ENCODE measurements at places on chromosomes 1 and 21.

DNA sequence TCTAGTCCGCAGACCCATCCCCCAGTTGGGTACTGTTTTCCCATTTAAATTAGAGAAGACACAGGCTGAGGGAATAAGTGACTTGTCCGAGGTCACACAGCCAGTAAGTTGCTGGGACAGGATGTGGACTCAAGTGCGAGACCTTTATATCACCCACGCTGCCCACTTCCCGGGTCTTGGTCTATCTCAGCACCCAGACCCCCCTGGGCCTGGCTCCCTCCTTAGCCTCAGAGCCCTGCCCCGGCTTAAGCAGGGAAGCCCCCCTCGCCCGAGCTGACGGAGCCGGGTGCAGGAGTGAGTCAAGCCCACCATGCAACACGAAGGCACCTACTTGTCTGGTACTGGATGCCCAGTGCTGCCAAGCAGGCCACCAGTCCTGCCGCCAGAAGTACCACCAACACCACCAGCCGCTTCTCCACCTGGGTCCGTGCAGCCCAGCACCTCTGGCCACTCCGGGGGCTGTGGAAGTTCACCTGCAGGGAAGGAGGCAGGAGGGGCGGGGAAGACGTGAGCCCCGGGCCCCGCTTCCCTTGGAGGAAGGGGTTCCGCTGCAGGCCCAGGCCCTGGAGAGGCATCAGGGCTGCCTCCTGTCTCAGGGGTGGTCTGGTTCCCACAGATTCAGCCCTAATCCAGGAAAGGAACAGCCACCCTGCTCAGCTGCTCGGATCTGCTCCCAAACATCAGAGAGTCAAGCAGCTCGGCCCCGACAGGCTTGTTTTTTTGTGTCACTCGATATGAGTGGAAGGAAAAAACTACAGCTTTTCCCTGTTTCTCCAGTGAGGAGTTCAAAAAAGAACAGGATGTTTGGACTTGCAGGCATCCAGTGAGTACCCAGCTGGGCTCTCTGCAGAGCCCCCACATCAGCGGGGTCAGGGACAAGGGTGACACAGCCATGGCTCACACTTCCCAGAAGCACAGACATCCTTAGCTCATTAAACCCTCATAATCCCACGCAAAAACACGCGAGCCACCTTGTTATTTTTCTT lies 11.1 kb downstream of the ECE1 start:
- DNase-seq: no peak

DNA sequence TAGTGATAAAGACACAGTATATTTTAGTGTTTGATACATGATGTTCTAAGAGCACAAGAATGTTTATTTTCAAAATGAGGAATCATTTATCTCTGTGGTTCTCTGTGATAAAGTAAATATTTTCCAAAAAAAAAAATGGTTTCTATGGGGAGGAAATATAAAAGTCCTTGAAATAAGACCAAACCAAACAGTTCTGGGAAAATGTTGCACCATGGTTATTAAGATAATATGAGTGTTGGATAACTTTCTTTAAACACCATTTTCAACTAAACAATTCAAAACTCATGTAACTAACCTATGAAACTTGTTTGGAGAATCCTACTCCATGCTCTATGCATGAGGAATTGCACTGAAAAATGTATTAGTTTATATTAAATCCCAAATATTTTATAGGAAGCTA lies 184.6 kb downstream of the KCNT2 start:
- DNase-seq: no peak

GRCh38 chr1:179177182-179177581 lies 52.3 kb downstream of the ABL2 start:
- no peak for DNase-seq

GRCh38 chr1:168673974-168674683 lies 54.9 kb downstream of the DPT start:
- no peak for DNase-seq

GRCh38 chr21:37341254-37341960 lies 25.2 kb upstream of the DYRK1A start:
- no peak for DNase-seq

DNA sequence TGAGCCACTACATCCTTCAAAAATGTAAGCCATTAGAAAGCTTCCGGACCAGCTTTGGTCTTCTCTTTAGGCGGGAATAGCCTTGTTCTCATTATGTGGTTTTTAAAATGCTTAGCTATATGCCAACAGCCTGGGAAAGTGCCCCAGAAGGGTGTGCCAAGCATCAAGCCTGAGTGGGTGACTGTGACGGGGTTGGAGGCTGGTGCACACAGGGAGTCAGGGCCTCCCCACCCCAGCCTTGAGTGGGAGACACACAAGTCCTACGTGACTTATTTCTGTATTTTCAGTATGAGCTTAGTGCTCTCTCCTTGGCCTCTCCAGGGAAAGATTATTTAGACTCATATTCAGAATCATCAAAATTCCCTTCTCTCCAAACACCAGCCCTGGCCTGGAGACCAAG lies 9.8 kb downstream of the UBASH3A start:
- peak; percentile 74 for DNase-seq

GRCh38 chr1:109208836-109209463 lies 4.8 kb upstream of the SARS1 start:
- DNase-seq: no peak

DNA sequence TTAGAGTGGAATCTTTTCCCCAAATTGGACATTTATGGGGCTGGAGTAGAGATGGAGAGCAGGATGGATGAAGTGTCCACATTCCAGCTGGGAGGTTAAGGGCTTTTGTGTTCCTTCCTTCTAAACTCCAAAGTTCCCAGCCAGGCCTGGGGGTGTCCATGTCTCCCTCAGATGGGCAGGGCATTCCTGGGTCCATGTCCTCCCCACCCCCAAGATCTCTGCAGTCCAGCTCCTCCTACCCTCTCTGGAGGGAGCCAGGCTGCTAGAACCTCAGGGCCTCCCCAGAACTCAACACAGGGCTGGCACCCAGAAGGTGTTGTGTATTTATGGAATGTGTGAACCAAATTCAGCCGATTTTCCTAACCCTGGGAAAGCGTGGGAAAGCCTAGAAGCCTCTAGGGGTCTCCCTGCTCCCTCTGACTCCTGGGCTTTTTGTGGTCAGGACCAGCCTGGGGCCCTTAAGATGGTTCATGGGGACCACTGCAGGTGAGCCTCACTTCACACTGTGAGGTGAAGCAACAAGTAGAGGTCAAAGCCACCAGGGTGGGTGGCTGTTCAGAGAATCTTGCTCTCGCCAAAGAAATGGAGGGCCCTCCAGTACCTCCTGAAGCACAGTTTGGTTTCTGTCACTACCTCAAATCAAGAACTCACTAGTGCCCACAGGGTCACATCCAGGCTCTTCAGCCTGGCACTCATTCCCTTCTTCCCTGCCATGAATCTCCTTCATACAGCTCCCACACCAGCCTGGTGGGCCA lies 54.8 kb downstream of the GLIS1 start:
- DNase-seq: no peak

DNA sequence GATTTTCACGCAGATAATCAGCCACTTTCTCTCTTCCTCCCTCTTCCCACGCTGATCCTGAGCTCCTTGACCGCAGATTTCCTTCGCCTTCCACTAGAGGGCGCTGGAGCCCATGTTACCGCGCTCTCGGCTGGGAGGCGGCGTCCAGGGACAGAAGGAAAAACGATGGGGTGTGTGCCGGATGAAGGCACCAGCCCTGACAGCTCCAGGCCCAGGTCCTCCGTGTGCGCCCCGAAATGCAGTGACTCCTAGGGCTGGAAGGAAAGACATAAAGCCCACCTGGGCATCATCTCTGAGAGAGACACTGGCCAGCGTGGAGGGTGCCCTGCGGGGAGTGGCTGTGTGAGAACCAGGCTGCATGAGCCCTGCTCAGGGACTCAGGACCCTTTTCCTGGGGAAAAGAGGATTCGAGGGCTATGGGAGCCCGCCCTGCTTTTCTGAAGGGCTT lies 44.9 kb upstream of the CYP2J2 start:
- peak; percentile 57 for DNase-seq

DNA sequence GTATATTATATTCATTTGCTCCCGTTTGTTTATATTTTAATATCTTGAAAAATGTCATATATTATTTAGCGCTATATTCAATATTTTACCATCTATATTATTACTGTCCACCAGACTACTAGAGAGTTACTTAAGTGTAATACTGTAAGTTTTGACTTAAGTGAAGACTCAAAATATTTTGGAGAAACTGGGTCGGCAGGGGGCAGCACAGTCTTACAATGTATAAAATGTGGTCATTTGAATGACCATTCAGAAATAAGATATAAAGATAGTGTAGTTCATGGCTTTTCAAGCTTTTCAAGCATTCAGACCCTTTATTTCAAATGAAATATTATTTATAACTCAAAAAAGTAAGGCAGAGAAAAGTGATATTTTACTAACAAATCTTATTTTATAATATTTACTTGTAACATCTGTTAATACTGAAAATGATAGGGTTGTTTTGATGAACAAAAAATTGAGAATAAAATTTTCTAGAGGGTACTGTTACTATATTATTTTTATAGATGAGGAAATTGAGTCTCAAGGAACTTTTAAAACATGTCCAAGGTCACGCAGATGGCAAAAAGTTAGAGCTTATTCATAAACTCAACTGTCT lies 89.0 kb upstream of the SERTAD4 start:
- peak; percentile 72 for DNase-seq

GRCh38 chr1:228083871-228084278 lies 1.4 kb downstream of the ARF1 start:
- no peak for DNase-seq

DNA sequence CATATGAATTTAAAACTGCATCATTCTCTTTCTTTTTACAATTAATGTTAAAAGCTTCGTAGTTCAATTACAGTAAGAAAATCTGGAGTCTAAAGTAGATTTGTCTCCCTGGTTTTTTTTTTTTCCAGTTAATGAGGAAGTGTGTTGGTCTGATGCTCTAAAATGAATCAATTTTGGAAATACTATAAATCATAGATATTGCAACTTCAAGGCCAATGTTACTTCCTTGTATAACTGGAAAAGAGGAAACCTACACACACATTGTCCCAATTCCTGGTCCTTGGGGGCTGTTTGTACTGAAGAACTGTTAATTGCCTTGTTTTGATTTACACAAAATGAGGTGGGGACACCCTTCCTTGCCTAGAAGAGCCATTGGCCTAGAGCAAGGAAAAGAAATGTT lies 107.2 kb downstream of the RGS2 start:
- no peak for DNase-seq

DNA sequence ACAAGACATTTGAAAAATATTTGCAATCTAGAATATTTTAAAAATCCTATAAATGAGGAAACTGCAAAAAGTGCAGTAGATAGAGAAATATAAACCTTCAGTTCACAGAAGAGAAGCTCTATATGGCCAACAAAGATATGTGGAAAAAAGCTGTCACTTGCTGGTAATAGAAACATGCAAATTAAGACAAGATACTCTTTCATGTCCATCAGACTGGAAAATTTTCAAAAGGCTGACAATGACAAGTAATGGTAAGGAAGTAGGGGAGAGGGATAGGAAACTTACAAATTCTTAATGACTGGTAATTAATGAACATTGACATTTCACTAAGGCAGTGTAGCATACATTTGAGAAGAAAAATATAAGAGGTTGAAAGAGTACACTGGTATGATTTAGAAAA lies 147.9 kb downstream of the MRPL39 start:
- DNase-seq: no peak

- DNase-seq: no peak
These were observed 1.2 kb downstream of the HHIPL2 start for GRCh38 chr1:222546548-222547259.

GRCh38 chr1:4020449-4020848 lies 120.4 kb upstream of the C1orf174 start:
- no peak for DNase-seq

DNA sequence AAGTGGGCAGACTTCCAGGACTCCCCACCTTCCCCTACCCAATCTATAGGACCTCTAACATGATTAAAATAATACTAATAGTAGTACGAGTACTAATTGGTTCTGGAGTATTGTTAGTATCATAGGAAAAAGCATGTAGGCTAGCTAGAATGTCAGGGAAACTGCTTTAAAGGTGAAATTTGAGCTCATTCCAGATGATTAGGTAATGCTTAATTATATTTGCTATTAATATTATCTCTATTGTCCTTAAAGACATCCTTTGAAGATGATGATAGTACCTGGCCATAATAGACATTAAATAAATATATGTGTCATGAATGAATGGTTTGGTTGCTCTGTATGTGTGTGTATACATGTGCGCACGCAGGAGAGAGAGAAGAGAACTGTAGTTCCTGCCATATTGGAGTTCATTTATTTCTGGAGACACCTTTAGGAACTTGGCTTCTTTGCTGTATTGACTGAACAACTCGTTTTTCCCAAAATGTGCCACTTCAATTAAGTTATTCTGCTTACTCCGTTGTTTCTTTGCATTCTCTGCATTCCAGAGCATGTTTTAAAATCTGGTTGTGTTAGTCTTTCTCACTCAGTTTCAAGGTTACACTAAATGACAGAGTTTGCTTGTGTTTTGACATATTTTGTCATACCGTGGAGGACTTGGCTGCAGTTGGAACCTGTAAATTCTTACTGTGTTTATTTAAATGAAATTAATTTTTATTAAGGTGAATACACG lies 117.1 kb downstream of the OSBPL9 start:
- no peak for DNase-seq

DNA sequence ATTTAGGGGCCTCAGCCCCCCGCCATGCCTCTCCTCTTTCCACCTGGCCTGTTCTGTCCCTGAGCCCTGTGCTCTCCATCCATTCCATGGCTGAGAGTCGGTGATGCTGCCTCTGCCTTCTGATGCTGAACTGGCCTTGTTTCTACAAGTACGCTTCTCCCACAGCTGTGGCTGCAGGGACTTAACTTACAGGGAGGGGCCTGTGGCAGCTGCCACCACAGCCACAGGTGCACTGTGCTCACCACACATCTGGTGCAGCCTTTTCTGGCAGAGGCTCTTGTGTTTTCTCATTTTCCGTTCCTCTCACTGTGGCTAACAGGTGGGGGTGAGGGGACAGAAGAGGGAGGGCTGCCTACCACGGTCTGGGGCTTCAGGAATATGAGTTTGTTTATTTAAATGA lies 4.2 kb downstream of the FMO1 start:
- no peak for DNase-seq

GRCh38 chr1:121444096-121444495 lies 259.3 kb downstream of the SRGAP2C start:
- DNase-seq: no peak

- DNase-seq: no peak
These were observed 17.9 kb upstream of the DYRK1A start for GRCh38 chr21:37348664-37349063.

GRCh38 chr1:59025898-59026426 lies 242.1 kb upstream of the JUN start:
- no peak for DNase-seq

- DNase-seq: no peak
These were observed 8.1 kb upstream of the PMVK start for GRCh38 chr1:154944401-154945159.

- DNase-seq: no peak
These were observed 379.1 kb downstream of the SIPA1L2 start for GRCh38 chr1:232250838-232251237.

GRCh38 chr1:84919461-84919970 lies 26.5 kb upstream of the LPAR3 start:
- no peak for DNase-seq

DNA sequence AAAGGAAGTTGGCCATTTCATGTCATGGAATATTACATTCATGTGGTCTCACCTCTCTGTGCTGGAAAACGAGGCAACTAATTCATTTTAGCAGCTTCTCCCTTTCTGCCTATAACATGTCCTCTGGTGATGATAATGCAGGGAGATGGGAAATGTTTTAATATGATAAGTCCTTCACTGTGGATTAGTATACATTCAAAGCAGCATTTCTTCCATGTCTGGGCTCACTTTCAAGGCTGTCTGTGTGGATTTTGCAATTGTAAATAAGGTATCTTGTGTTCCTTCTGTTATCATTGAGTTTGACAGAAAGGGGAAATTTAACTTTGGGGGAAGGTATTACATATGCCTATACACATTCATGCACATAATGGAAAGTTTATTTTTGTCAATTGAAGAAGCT lies 374.7 kb upstream of the DAB1 start:
- no peak for DNase-seq

All from activated CD4-positive, alpha-beta T cell treated with anti-CD3 and anti-CD28 coated beads, Interleukin-2, amount 50 U/mL, for 48 hours (primary cell).